ENCODE measurements at places on chromosomes 3 and 15.

DNA sequence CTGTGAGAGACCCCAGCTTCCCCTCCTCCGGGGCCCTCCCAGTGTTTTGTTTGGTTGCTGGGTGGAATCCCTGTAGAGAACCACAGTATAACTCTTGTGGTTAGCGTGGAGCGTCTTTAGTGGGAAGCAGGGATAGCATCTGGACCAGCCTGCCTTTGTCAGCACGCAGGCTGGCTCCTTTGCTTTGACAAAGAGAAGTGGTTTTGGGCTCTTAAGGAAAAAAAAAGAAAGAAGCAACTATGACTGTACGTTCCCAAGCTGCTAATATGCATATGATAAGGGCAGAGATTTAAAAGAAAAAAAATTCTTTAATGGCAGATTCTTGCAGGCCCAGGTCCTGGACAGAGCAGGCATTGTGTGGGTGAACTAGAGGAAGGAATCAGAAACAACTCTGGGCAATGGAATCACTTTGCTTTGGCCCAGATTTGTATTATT lies 340.8 kb upstream of the CTDSPL start:
- DNase-seq, result no peak

- no peak for DNase-seq
These were observed 71.7 kb downstream of the TTBK2 start for GRCh38 chr15:42848846-42849245.

- peak; percentile 48 for DNase-seq
These were observed 85.1 kb upstream of the NANOGP8 start for GRCh38 chr15:35170207-35170606.

DNA sequence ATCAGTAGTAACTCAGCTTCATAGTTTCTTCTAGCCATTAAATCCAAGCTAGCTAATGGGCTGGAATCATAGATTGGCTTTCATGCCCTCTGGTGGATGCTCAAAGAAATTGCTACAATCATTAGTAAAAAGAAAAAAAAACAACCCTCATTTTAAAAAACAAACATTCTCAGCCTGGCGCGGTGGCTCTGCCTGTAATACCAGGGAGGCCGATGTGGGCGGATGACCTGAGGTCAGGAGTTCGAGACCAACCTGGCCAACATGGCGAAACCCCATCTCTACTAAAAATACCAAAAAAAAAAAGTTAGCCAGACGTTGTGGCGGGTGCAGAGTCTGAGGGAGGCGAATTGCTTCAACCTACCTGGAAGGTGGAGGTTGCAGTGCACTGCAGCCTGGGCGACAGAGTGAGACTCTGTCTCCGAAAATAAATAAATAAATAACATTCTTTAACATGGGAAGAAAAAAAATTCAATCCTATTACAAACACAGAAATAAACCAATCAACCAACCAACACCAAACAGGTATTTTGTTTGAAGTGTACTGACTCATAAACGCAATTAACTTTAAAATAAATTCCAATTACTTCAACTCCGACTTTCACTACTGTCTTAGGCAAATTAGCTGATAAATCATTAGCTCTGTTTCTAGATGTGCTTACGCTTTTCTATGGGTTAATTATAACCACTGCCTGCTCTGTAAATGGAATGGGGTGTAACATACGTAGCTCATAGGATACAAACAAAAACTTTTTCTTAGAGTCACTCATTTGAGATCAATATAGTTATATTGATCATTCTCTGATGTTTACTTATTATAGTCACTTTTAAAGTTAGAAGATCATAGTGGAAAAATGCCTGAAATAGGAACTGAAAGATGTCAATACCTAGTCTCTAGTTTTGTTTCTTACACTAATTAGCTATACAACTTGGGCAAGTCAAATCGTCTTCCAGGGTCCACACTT lies 24.9 kb downstream of the TMEM207 start:
- DNase-seq, result peak; percentile 70

- no peak for DNase-seq
These were observed 6.6 kb downstream of the RHO start for GRCh38 chr3:129535075-129535474.

DNA sequence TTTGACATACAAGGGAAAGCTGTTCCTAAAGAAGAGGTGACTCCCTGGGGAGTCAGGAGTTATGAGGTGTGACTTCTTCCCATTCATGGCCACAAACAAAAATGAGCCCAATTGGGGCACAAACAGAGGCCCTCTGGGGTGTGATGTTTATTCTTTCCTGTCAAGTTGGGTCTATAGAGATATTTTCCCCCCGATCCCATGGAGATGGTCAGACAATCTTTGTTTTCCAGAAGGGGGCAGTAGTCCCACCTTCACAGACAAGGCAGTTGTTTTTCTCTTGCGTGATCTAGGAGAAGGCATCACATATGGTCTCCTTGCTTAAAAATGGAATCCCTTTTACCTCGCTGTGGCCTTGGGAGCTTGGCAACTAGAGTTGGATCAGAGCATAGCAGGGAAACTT lies 110.3 kb downstream of the MFSD1 start:
- DNase-seq, result no peak

DNA sequence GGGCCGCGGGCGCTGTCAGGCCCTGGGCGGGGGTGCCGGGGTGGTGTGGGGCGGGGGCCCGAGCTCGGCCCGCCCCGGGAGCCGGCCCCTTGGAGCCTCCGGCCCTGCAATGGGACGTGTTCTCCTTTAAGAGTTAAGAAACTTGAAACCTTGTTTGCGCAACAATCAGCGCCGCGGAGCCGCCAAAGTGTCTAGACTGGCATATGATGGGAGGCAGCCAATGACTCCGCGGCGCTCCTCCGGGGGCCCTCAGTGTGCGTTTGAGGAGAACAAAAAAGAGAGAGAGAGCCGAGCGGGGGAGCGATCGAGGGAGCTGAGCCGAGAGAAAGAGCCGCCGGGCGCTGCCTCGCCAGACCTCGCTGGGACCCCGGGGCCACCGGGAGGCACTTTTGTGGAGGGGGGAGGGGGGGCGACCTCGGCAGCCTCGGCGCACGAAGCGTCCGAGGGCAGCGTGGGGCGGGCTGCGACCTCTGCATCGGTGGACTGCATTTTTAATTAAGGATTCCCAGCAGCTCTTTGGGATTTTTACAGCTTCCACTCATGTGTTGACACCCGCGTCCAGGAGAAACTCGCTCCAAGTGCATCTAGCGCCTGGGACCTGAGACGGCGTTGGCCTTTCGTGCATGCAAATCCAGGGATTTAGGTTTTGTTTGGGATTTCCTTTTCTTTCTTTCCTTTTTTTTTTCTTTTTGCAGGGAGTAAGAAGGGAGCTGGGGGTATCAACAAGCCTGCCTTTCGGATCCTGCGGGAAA lies at the start of gene SMAD6:
SMAD6 (plus strand) TSS at position 202 of the 752 bp plus-strand sequence. CDS start 1,023 bp downstream, outside the sequence.
- DNase-seq, result peak; percentile 99

DNA sequence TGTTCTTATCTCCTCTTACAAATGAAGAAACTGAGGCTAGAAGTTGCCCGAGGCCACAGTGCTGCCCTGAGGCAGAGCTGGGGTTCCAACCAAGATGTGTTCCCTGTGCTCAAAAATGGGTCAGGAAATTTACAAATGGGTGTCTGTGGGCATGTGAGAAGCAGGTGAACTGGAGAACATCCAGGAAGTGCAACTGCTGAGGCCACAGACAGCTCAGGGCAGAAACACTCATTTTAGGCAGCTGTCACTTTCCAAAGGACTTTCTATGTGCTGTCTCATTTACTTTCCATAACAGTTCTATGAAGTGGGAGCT lies 47.2 kb upstream of the ATP2B2 start:
- DNase-seq, result no peak

DNA sequence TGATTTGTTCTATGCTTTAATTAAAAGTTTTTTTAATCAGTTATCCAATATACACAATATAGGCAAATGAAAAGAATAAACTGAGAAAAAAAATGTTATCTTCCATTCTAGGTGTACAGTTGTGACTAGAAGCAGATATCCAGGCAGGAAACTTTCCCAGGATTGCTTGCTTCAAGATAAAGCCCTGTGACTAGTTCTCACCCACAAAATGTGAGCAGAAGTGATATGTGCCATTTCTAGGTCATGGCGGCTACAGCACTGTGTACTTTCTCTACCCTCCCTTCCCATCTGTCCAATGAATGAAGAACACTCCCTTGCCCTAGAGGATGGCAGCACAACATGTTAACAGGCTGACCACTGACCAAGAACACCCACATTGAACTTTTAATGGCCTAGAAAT lies 110.5 kb upstream of the STT3B start:
- no peak for DNase-seq

GRCh38 chr3:197458179-197458707 lies 97.5 kb downstream of the BDH1 start:
- DNase-seq, result no peak

GRCh38 chr3:186985661-186986364 lies 55.5 kb downstream of the ST6GAL1 start:
- peak; percentile 51 for DNase-seq

DNA sequence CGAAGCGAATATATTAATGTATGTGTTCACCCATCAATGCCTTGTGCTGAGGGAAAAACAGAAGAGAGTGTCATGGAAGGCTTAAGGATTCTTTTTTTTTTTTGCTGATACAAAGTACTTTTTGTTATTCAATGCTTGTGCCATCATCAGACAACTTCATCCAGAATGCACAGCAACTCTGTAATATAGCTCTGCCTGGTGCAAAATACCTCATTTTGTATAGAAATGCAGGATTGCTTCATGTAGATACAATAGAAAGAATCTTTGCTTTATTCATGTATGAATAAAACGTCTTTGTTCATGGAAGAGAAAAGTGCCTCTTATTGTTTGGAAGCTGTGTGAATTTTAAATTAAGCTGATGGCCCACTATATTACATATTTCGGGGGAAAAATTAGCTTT lies 62.9 kb downstream of the SH3GL3 start:
- no peak for DNase-seq

GRCh38 chr3:102573483-102574028 lies 138.7 kb downstream of the ZPLD1 start:
- DNase-seq, result no peak

DNA sequence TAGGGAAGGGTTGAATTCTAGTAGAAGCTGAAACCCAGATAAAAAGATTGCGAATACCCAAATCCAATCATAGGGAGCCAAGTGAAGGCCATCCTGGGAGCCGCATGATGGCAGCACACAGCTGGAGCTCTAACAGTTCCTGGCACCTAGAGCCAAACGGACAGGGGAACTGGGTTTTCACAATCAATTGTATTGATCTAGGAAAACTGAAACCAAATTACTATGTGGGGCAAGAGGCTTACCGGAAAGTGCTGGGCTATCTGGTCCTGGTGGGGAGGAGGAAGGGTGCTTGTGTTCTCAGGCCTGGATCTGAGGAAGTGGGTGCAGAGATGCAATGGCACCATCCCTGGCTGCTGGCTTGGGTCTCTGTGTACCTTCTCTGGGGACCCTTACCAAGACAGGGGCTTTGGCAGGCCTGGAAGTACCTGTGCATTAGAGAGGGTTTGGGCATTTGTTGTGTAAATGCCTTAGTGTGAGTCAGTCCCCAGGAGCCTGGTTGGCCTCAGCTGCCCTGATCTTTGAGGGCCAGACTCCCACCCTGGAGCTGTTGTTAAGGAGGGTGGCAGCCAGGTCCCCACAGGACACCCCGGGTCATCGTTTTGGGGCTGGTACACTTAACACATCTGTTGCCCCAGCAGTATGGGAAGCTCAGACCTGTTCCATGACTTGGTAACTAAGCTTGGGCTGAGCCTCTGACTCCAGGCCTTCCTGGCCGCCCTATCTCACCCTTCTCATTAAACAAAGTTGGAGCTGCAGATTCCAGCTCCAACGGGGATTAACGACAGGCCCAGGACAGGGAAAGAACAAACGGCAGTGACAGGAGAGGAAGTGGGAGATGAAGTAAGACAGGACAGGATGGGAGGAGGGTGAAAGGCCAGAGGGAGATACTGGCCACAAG lies 8.9 kb upstream of the FURIN start:
- DNase-seq, result no peak

DNA sequence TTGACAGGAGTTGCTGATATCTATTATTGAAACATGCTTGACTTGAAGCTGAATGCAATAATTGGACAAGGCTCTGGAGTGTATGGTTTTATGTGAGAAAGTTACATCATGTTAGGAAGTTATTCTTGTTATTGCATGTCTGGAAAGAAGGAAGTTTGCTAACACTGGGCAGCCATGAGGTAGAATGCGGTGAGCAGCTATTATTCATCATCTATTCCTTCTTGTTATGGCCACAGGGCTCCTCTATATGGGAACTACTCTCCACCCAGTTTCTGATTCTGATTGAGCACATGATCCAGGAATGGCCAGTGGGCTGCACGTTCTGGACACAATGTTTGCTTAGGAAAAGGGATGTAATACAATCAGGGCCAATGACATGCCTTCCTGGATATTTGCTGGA lies 37.8 kb upstream of the SCN5A start:
- DNase-seq, result no peak

DNA sequence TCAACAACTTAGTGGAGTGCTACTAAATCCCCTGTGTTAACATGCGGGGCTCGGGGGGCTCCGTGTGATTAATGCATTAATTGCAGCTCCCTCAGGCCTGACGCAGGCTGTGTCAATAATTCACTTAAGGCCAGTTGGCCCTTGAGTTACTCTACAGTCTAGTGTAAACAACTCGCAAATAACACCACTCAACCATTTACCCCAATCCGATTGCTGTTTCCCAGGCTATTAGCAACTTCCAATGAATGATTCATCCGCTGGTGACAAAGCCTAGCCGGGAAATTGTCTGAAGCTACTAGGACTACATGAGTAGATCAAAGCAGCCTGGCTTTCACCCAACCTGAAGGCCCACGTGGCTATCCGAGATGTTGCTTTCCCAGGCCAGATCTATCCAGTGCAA lies 121.3 kb upstream of the SOX14 start:
- no peak for DNase-seq

GRCh38 chr15:26867200-26868007 lies 542 bp downstream of the GABRA5 start:
- no peak for DNase-seq

DNA sequence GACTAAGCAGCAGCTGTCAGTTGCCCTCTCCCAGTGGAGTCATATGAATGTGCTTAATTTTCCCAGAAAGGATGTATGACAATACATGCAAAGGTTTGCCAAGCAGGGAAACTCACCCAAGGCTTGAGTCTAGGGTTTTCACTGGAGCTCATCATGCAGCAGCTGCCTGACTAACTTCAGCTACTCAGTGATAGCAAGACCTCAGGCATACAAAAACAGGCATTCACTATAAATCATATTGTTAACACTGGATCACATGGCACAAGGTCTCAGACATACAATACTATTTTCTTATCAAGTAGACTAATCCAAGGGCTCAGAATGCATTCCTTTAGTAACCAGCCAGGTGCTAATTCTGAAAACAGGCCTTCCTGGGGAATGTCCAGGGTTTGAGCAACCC lies 85.0 kb upstream of the STAC start:
- DNase-seq, result no peak

DNA sequence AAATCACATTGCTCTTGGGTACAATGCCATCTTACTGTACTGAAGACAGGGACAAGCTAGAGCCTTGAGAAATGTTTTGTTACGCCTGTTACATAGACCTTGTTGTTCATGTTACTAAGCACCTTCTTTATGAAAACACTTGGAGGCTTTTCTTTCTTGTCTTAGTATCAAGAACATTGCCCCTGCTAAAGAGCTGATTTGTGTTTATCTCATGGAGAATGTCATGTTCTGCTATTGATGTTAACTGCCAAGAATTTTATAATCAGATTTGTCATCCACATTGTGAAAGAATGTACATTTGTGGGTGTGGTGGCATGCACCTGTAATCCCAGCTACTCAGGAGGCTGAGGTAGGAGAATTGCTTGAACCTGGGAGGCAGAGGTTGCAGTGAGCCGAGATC lies 431.3 kb upstream of the MDFIC2 start:
- no peak for DNase-seq

Measured in fibroblast of skin of back (primary cell).